Right renal pelvis (tissue), 4 donors: ENCODE measurements at places on chromosomes 11 and 22.

DNA sequence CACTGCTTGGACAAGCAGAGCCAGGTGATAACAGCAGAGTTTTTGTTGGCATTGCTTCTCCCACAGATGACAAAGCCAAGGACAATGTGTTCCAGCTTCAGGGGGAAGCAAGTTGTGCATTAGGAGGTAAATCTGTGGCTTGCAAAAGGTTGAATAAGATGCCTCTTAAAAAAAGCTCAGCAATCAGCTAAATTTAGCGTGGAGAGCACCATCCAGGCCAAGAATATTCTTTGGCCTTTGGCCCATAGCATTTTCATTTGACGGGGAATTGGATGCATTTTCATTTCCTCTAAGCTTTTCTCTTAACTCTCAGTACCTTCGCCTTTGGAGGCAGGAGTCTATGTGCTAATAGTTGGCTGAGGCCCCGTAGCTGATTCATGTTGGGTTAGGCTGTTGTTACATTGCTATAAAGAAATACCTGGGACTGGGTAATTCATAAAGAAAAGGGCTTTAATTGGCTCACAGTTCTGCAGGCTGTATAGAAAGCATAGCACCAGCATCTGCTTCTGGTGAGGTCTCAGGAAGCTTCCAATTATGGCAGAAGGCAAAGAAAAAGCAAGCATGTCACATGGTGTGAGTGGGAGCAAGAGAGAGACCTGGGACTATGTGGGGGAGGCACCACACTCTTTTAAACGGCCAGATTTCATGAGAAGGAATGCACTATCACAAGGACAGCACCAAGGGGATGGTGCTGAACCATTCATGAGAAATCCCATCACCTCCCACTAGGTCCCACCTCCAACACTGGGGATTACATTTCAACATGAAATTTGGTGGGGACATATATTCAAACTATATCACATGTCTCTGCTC is 350.1 kb upstream of the C11orf87 start:
- DNase-seq = no peak

- DNase-seq = no peak
These were observed 775 bp downstream of the FAM181B start for GRCh38 chr11:82732734-82733443.

GRCh38 chr11:126059238-126059781 is 3.4 kb downstream of the CDON start:
- no peak for DNase-seq

DNA sequence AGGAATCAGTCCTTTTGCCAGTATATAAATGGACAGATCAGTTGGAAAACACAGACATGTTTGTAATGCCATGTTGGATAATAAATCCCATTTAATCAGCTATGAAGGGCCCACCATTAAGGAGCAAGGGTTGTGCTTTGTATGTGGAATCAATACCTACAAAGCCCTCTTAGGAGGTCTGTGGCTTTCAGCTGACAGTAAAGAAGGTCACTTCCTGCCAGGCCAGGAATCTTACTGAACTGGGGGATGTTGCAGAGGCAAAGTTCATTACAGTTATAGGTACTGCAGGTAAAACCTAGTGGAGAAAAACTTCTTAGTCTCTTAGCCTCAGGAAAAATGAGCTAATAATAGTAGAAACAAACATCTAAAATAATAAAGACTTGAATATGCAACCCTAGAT is 129.5 kb downstream of the FAM76B start:
- no peak for DNase-seq

DNA sequence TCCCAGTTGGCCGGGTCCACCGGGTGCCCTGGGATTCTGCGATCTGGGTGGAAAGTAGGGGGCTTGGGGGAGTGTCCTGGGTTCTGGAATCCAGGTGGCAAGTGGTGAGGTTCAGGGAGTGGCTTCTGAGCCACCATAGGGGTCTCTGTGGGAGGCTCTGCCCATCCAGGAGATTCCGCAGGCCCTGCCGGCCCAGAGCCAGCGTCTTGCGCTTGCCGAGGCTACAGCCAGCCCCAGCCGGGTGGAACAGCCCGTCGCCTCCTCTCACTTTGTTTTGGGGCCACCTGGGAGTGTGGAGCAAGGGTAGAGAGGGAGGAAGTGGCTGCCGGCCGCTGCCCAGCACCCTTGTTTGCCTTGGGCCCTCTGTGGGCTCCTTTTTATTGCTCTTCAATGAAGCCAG is 60.6 kb upstream of the PPP6R3 start:
- DNase-seq = no peak

- DNase-seq = no peak
These were observed 276.3 kb upstream of the RAG2 start for GRCh38 chr11:36874291-36874690.

DNA sequence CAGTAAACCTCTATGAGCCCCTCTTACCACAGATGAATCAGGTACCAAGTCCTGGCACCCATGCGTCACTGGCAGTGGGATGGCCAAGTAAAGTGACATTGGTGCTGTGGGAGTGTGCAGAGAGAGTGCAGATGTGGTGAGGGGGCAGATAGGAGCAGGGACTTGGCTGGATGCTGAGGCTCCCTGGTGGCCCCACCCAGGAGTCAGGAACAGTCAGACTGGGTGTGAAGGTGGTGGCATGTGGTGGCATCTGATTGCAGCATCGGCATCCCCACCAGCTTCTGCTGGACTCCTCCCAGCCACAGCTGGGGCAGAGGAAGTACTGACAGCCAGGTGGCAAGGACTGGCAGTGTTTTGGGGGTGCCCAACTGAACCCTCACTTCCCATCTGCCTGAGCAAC is 11.4 kb downstream of the DGAT2 start:
- DNase-seq = no peak

- DNase-seq = no peak
These were observed 17.0 kb downstream of the APLP2 start for GRCh38 chr11:130086669-130087068.

GRCh38 chr11:88521799-88522201 is 184.3 kb upstream of the CTSC start:
- no peak for DNase-seq

- DNase-seq = no peak
These were observed 17.3 kb downstream of the GALNT18 start for GRCh38 chr11:11604370-11604990.

GRCh38 chr11:45713573-45713972 is 48.2 kb upstream of the CHST1 start:
- no peak for DNase-seq

DNA sequence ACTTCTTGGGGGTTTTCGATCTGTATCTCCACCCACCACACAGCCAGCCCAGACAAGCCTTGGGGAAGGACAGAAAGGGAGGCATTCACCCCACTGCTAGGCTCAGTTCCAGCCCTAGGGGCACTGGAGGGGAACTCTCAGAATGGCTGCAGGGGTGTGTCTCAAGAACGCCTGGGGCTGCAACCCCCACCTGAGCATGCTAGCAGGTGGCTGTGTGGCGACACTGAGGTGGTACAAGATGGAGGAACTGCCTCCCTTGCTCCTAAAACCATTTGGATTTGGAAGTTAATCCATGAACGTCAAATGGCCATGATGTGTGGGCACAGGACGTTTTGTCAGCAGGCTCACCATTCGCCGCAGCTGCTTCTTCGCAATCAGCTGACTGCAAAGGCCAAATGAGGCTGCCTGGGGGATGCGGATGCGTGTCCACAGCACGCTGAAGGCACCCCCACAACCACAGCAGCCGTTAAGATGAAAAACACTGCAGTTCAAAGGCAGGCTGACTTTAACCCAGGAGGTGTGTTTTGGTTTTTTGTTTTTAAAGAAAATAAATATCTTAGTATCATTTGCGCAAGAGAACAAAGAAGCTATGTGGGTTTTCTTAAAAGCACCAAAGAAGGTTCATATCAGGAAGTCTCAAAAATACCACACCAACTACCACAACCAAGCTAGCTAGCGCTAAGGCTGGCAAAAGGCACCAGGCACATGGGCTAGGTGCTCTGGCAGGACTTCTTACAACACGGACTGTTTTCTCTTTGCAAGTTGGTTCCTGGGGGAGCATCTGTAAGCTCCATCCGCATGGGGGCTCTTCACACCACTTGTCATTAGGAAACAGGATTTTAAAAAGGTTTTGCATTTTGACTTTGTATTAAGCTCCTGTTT is 22.2 kb upstream of the NAP1L4 start:
- DNase-seq = no peak
